ENCODE measurements at places on chromosomes 6 and 20.
A peak's percentile ranks its signal among the peaks of the same experiment; 100 is the strongest.

DNA sequence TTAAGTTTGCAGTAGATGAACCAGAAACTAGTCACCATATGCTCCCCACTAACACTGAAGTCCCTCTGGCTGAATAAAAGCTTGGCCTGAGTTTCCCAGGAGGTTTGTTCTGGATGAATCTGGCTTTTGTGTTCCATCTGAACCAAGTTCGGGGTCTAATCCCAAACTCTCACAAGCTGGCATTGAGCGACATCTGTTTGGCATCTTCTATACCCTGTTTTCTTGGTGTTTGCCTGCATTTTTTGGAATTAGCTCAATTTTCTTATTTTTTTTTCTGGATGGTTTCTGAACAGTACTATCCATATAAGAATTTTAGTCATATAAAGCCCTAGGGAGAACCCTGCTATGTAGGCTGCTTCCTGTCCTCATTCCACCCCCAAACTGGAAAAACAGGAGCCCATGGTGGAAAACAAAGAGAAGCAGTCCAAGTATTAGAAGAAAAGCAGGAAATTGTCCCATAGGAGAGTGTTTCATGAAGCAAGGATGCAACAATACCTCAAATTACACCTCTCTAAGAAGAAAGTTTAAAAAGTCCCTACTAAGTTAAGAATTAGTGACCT, 737.1 kb downstream of the DHX35 start:
- no peak for DNase-seq

DNA sequence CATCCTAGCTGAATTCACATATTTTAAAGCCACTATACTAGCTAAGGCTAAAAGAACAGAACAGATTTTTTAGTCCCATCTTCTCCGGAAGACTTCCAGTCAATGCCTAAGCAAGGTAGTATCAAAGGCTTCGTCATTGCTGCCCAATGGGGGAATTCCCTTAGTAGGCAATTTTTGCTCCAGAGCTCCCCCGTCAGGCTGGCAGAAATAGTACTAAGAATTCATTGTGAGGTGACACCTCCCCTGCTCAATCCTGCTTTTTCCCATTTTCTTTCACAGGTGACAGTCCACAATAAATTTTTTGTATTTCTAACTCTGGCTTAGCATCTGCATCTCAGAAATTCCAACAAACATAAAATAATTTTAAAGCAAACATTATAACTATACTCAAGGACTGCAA, 52.8 kb upstream of the SRSF6 start:
- no peak for DNase-seq

- DNase-seq: no peak
These were observed 52.6 kb upstream of the MAFB start for GRCh38 chr20:40741507-40742106.

DNA sequence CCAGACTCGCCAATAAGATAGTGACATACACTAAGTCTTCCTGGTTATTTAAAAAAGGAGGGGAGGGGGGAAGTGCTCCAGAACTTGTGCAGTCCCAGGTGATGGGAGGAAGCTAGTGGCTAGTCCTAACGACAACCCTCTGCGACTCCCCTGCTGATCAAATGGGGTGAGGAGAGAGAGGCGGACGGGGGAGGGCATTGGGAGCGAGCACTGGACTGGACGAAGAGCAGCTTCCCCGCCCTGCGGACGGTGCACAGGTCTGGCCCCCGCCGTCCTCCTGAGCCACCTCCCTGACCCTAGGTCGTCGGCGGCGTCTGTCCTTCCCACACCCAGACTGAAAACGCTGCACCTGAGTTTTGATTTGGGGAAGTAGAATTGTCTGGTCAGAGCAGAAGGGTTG, 2.2 kb upstream of the OLIG3 start:
- DNase-seq: no peak

- DNase-seq: no peak
These were observed 20.4 kb downstream of the SNPH start for GRCh38 chr20:1286267-1287024.

DNA sequence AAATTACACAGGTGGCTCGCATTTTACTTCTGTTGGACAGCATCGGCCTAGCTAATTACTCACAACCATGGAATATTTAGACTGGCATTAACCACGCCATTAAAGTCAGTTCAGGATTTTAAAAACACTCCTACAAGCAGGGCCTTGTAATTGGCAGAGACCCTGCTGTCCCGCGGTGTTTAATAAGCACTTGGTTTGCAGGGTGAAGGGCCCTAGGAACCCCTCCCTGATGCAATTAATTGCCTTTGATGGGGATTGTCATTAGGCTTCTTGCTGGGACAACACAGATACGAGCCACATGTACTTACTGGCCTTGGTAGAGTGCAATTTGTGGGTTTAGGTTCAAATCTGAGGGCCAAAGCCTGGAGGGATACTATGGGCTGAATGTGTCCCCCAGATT, 7.8 kb upstream of the VSTM2L start:
- no peak for DNase-seq

DNA sequence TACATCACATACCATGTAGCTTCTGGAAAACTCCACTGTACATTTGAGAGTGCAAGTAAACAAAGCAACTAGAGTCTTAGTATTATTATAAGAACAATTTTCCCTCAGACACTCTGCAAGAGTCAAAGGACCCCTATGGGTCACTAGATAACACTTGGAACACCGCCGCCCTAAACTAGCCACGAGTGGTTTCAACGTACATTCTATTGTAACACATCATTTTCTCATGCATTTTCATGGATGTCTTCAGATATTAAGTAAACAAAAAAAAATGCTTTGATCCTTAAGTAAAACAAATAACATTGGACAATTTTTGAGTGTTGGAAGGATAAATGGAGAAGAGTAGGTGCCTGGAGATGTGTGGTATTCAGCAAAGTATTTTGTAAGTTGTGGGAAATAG, 3.2 kb upstream of the RNF146 start:
- no peak for DNase-seq

- DNase-seq: peak; percentile 44
These were observed 66.2 kb upstream of the SNX9 start for GRCh38 chr6:157756708-157757429.

Data from HuH-7.5 (cell line).